ENCODE measurements at places on chromosomes 5 and 9. TPM values are rescaled to one million over a fixed set of nuclear protein-coding genes. Genes with fewer than 3 reads are reported as not detected.

- no peaks in the 10 kb centered on the region for H3K36me3 ChIP-seq
- no peak for DNase-seq
- no peaks in the 10 kb centered on the region for H3K27me3 ChIP-seq
- no peaks in the 10 kb centered on the region for H3K4me1 ChIP-seq
Measured at GRCh38 chr5:6527749-6528455, 79.2 kb downstream of the UBE2QL1 start.

DNA sequence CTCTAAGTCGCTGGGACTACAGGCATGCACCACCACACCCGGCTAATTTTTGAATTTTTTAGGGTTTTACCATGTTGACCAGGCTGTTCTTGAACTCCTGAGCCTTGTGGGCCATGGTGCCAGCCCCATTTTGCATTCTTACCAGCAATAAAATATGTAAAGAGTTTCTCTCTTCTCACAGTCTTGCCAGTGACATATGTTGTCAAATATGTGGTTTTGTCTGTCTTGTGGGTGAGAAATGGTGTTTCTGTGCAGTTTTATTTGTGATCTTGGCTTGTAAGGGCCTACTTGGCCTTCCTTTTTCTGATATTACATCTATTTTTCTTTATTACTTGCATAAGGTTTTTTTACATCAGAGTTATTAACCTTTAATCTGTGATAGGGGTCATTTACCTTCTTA lies 47.1 kb downstream of the SPIN1 start:
- DNase-seq, result no peak
- H3K27ac ChIP-seq, result no peak overlapping the region
- H3K27me3 ChIP-seq, result no peaks in the 10 kb centered on the region
- H3K4me1 ChIP-seq, result peaks cover 6% of the 10 kb centered on the region
- H3K36me3 ChIP-seq, result no peaks in the 10 kb centered on the region

DNA sequence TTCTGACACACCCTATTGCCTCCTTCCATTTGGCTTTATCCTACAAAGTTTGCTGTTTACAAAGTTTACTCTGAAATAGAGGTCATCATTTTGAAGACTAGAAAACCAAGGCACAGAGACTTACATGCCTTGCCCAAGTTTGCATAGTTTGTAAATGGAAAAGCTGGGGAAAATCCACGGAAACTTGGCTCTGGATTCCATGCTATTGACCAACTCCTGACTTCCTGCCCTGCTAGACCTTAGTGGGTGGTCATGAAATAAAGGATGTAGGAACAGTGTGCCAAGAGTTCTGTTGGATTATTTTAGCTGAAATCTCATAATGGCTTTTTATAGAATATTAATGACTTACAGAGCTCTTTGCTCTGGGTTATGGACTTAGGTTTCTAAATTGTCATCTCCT lies 69.5 kb downstream of the GRIA1 start:
- no peak overlapping the region for H3K27ac ChIP-seq
- no peak for DNase-seq
- H3K36me3 ChIP-seq, result no peaks in the 10 kb centered on the region
- H3K4me1 ChIP-seq, result no peaks in the 10 kb centered on the region

- H3K4me3 ChIP-seq, result no peak overlapping the region
- no peaks in the 10 kb centered on the region for H3K36me3 ChIP-seq
- DNase-seq, result no peak
- H3K27me3 ChIP-seq, result no peaks in the 10 kb centered on the region
- no peak overlapping the region for H3K27ac ChIP-seq
Measured at GRCh38 chr5:149795360-149795759, 65.2 kb downstream of the PPARGC1B start.

The WNT8A gene
- not detected for total RNA-seq
